ENCODE measurements at places on chromosomes 7 and 10.

DNA sequence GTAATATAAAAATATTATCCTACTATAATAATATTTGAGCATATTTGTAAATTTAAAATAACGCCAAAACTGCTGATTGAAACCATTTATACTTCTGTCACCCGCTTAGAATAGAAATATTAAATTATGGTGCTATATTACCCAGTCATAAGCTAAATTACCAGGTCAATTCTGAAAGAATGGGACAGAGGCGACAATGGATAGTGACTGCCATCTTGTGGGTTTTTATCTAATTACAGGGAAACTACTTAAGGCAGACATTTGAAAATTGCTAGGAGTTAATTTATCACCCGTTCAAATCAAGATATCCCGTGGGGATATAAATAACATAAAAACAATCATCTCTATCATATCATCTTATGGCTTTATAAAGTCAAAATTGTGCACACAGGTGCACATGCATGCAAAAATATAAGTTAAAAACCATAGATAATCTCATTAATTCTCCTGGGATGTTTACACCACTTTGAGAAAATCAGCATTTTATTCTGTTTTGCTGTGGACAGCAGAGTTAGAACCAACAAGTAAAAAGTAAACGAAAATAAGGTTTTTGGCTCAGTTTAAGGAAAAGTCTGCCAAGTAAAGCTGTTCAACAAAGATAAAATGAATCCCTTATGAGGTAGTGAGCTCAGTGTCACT, 41.3 kb upstream of the HPSE2 start:
- DNase-seq, result peak; percentile 13

GRCh38 chr7:154167051-154167450, 114.9 kb downstream of the DPP6 start:
- no peak for DNase-seq

GRCh38 chr7:98027342-98028033, 37.5 kb upstream of the OCM2 start:
- DNase-seq, result no peak

GRCh38 chr7:84823530-84823929, 363.3 kb downstream of the SEMA3D start:
- no peak for DNase-seq

- no peak for DNase-seq
These were observed 761.9 kb downstream of the TYW1 start for GRCh38 chr7:67758551-67758950.

DNA sequence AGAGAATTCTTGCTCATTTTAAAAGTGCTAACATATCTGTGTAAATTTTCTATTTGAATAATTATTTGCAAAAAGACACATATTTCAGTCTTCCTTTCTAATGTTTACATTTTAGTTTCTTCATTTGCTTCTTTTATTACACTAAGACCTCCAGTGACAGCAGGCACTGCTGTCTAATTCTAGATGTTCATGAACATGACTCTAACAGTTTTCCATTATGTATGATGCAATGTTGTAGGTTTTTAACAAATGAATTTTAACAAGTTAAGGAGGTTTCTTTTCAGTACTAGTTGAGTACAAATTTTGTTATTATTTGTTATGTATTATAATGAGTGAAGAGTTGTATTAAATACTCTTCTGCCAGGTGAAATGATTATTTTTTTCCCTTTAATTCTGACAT, 83.6 kb downstream of the GRB10 start:
- no peak for DNase-seq

- DNase-seq, result no peak
These were observed 375.6 kb downstream of the SFMBT2 start for GRCh38 chr10:7035126-7035761.

Measured in Caco-2 (cell line).